Ammon's horn (tissue), 1 donor: ENCODE measurements at places on chromosomes 12 and 14.

GRCh38 chr14:61145903-61146481, 135.1 kb downstream of the TMEM30B start:
- DNase-seq, result no peak

DNA sequence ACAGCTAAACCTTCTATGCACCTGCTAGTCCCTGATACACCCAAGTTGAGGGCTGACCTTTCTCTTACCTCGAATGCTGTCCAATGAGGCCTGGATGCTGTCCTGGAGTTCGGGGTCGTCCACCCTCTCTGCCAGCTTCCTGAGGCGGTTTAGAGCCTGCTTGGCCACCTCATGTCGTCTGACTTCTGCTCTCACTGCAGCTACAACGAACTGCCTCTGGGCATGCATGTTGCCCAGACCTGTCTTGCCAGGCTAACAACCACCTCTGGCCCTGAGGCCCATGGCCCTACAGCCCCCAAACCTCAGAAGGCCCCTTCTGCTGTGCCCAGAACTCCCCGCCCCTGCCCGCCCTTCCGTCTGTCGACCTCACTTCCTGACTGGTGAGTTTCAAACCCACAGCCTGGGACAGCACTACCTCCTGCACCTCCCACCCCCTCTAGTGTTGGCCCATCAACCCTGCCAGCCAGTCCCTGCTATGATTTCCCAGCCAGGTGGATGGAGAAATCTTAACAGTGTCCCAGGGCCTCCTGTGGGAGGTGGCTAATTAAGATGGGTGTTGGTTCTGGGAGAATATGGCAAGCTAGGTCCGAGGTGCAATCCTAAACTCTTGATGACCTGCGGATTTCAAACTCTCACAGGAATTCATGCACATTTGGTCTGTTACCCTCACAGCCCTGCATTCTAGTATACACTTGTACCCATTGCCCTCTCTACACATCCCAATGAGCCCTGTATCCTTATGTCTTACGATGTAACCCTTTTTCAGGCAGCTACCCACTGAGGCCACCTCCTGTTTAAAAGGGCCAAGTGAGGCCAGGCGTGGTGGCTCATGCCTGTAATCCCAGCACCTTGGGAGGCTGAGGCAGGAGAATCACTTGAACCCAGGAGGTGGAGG, 2.7 kb upstream of the TSPAN31 start:
- DNase-seq, result no peak

- peak; percentile 74 for DNase-seq
Observed at GRCh38 chr12:120710031-120710804, at the start of gene UNC119B. UNC119B (plus strand) TSS chr12:120710458; CDS start chr12:120710475, 17 bp downstream.

DNA sequence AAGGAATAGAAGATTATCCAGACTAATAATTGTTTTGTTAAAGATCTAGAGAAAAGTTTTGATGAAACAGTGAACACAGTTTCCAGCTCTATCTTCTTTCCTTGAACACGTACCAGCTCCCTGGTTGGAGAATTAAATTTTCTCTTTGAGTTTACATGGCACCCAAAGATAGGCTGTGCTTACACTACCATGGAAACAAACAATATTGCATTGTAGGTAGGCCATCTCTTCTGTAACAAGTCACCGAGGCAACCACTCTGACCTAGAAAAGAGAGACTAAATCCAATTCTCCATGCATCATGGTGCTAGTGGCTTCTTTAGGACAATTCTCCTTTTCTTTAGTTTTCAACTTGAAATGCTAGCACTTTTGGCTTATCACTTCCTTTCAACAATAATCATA, 9.9 kb downstream of the BMAL2 start:
- no peak for DNase-seq

DNA sequence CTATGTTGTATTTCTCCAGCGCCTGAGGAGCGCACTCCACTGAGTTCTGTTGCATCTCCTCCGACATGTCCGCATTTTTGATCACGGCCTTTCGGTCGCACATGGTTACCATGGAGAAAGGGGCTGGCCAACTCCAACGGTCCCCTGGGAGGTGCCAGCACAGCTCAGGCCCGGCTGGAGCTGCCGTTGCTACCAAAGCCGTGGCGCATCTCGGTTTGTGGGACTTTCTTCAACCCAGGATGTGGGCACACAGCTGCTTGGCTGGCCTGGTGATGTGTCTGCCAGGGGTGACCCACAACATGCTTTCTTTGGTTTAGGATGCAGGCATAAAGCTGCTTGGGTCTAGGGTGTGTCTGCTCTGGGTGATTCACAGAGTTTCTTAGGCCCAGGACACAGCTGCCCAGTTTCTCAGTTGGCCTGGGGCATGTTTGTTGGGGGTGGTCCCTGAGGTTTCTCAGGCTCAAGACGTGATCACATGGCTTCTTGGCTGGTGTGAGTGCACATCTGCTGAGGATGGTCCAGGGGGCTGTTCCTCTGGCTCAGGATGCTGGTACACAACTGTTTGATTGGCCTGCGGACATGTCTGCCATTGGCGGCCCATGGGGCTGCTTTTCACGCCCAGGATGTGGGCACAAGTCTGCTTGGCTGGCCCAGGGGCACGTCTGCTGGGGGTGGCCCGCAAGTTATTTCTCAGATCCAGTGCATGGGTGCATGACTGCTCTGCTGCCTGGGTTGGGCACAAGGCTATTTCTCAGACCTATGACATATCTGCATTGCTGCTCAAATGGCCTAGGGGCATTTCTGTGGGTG, 25.9 kb upstream of the GTF2A1 start:
- no peak for DNase-seq

- no peak for DNase-seq
Observed at GRCh38 chr14:54105898-54106297, 149.3 kb upstream of the BMP4 start.

DNA sequence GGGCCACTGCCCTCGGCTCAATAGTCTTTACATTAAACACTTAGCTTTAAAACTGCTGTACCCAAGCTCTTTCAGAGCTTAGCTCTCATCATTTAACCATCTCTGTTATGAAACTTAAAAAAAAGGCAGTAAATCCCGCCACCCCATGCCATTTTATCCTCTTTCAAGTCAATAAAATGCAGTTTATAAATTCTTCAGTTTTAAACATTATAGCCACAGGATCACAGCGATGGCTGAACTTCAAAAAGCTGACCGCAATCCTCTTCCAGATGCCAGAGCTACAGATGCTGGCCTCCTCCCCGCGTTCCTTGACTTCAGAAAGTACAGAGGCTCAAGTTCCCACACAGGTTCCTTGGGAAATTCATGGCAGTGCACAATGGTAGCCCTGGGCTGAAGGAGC, 4.2 kb downstream of the OR10G3 start:
- no peak for DNase-seq

- peak; percentile 7 for DNase-seq
Observed at GRCh38 chr14:55160989-55161388, 30.4 kb downstream of the DLGAP5 start.

GRCh38 chr14:24576182-24576581, at the start of gene CTSG:
CTSG (minus strand) TSS chr14:24576250; CDS start chr14:24576223, 27 bp downstream.
- DNase-seq, result no peak
